ENCODE measurements at places on chromosomes 11 and 22. TPM values are rescaled to one million over a fixed set of nuclear protein-coding genes. Genes with fewer than 3 reads are reported as not detected.

Gene HTR3A
- 0.31 TPM for total RNA-seq

Gene NR1H3
- total RNA-seq = 8.1 TPM

Gene POU2AF3
- total RNA-seq = 0.47 TPM

Gene CASP4
- total RNA-seq = 1.9 TPM

Gene DDX10
- total RNA-seq = 33.4 TPM

Gene RIMBP3B
- 0.62 TPM for total RNA-seq

Gene ZNF215
- total RNA-seq = 5.6 TPM

Gene RNF215
- total RNA-seq = 25.7 TPM

Gene MEI1
- total RNA-seq = 0.16 TPM

Gene UCP2
- 5.0 TPM for total RNA-seq

Gene GRK3
- total RNA-seq = 62.9 TPM

Gene MS4A8
- total RNA-seq = not detected

Gene DEFB131B
- not detected for total RNA-seq

Gene OR8G1
- total RNA-seq = not detected

Gene UBQLN3
- total RNA-seq = not detected

Gene KCNJ5
- total RNA-seq = 1.6 TPM

Gene MN1
- total RNA-seq = 24.8 TPM

Gene OSBP2
- 27.0 TPM for total RNA-seq

Gene CASP12
- not detected for total RNA-seq

Gene FOLR3
- total RNA-seq = not detected

Gene SLC5A4
- not detected for total RNA-seq

Gene UPK3A
- not detected for total RNA-seq

Gene NLRP6
- total RNA-seq = not detected

Gene DUSP18
- 22.9 TPM for total RNA-seq

Gene VPREB3
- not detected for total RNA-seq

Gene MYBPC3
- total RNA-seq = not detected

Gene TBX1
- 0.62 TPM for total RNA-seq

Gene MED15
- 11.9 TPM for total RNA-seq

Gene SEPTIN5
- 167 TPM for total RNA-seq

Gene APOBEC3C
- 0.31 TPM for total RNA-seq

Gene OR51B5
- 0.47 TPM for total RNA-seq

Gene MPEG1
- total RNA-seq = 2.8 TPM

All from occipital lobe (tissue), 3 donors.